ENCODE measurements at places on chromosomes 3 and 15.

DNA sequence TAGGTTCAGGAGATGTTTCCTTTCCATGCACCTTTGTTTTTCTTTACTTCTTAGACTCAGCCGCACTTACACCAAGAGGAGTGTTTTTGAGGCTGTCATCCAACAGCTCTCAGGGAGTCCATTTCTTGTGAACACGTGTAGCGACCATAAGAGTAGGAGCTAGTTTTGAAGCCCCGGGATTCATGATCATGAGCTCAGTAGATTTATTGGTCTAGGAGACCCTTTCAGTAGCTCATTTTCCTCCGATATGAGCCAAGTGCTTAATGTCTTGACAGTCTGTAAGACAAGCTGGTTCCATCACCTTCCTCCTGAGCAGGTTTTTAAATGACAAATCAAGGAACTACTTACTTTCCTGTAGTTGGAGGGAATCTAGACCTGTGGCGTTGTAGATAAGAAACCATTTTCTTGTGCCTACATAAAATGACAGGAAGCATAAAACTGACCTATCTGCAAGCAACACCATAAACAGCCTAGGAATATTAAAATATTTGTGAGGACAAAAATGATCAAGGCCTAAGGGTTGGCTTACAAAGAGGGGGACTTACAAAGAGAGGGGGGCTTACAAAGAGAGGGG lies 172.6 kb upstream of the BHLHE40 start:
- no peak for DNase-seq

GRCh38 chr3:35894735-35895134 lies 255.4 kb downstream of the ARPP21 start:
- DNase-seq = no peak

GRCh38 chr3:171827836-171828458 lies 15.2 kb upstream of the TMEM212 start:
- DNase-seq = no peak

- DNase-seq = no peak
These were observed 12.9 kb downstream of the TRIP4 start for GRCh38 chr15:64400583-64400982.

- no peak for DNase-seq
These were observed 17.6 kb upstream of the APOD start for GRCh38 chr3:195601382-195601781.

DNA sequence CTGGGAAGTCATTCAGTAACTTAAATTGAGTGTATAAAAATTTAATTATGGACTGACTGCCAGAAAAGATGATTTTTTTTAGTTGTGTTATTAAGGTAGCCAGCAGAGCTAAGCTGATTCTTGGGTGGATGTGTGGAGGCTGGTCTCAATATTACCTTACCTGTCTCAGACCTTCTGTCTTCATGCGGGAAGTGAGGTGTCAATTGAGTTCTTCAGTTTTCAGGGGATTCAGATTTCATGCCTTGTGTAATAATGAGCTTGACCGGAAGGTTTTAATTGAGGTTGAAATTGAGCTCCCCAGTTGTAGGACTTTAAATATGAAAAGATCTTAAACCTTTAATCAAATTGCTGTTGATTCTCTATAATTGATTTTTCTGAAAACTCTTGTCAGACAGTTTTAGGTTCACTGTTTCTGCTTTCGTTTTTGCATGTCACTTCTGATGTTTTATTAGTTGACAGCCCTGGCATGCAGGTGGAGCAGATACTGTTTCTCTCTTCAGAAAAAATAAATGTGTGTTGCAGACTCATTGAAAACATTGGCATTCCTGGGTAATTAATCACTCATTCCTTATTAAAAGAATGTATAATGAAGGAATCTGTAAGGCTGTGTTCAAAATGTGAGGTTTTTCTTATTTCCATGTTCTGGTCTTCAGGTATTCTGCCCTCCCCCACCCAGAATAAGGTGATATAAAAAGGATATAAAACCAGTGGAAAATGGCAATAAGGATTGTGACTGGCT lies 54.5 kb downstream of the PSMD6 start:
- no peak for DNase-seq

DNA sequence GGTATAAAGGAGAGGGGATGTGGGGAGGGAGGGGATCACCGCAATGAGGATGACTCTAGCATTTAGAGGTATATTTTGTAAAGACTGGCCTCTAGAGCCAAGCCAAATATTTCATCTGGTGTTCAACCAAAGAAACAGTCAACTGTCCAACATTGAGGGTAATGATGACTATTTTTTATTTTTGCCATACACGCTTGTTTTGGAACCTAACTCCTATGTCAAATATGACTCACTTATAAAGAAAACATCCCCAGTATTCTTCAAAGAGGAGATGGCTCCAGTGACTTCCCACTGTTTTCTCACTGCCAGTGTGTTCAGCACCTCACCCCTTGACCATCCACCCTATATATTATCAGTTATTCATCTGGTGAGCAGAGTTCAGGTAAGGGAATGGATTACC lies 77.3 kb downstream of the WNT5A start:
- no peak for DNase-seq

DNA sequence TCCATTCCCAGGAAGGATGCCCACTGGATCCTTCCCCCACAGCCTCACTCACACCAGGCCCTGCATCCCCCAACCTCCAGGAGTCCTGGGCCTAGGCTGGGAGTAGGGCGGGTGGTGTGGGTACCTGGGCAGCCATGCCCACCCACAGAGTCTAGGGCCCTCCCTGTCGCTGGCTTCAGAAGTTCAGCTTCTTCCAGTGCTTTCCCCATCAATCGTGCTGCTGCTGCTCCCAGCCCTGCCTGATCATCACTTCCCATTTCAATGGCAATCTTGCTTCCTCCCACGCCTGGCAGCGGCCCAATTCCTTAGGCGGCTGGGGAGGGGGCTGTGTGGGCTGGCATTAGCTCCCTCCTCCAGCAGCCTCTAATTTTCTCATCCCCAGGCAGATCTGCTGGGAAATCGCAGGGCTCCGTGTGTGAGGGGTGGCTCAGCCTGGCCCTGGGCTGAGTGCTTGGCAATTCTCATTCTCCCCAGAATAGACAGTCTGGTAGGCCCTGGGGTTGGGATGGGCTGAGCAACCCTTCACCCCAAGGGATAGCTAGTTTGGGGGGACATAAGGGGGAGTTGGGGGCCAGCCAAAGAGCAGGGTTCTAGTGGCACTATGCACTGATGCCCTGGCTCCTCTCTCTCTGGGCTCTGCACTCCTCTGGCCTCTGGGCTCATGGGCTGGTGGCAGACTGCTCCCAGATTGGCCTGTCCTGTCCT lies 66.4 kb downstream of the SCN5A start:
- no peak for DNase-seq

Measured in foreskin melanocyte (primary cell).